CD8-positive, alpha-beta T cell (primary cell): ENCODE measurements at places on chromosomes 3 and 15.

- no peak for DNase-seq
Measured at GRCh38 chr3:52090131-52090932, 34.0 kb upstream of the DUSP7 start.

DNA sequence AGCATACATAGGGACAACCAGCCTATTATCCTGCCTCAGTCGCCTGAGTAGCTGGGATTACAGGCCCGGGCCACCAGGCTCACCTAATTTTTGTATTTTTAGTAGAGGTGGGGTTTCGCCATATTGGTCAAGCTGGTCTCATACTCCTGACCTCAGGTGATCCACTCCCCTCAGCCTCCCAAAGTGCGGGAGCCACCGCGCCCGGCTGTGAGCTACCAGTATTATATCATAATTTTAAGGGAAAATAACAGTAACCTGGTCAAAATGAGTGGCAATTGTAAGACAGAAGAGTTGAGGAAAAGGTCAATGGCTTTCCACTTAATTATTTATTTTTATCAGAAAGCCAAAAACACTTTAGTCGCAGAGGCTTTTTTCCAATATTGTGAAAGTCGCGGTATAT, 652.6 kb upstream of the BCHE start:
- no peak for DNase-seq

DNA sequence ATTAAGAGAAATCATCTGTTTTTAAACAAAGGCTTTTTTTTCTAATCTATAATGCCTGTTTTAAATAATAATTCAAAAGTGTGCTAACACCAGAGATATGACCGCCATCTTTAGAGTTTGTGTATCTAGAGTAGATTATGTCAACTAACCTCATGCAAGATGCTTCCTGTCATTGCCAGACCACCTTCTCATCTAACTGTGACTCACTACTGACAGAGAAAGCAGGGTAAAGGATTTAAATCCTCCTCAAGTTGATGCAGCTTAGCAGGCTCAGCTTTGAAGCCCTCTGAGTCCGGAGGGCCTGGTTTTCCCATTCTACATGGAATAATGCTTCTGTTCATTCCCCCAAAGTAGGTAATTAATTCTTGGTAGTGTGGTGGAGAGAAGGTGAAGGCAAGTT, 108.5 kb downstream of the ECT2 start:
- DNase-seq: no peak

DNA sequence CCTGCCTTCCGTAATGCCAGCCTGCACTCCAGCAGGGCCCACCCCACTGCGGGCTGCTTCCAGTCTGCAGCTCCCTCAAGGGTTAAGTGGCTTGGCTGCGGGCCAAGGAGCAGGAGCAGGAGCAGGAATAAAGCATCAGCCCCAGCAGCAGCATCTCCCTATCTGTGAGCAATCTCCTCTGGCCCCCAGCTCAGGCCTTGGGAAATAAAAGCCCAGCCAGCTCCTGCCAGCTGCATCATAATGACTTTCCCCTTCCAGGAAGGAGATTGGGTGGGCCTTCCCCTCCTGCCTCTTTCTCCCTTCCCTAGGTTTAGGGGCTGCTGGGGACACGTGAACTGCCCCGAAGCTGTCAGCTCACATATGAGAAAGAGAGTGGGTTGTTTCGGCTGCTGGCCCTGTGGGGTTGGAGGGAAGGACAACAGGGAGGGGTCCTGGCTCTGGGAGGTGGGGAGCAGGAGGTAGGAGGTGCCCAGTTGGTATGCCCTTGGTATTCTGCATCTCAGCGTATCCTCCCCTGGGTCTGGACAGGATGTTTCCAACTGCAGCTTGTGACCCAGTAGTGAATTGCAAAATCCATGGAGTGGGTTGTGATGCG, 34.6 kb upstream of the FGD5 start:
- no peak for DNase-seq

DNA sequence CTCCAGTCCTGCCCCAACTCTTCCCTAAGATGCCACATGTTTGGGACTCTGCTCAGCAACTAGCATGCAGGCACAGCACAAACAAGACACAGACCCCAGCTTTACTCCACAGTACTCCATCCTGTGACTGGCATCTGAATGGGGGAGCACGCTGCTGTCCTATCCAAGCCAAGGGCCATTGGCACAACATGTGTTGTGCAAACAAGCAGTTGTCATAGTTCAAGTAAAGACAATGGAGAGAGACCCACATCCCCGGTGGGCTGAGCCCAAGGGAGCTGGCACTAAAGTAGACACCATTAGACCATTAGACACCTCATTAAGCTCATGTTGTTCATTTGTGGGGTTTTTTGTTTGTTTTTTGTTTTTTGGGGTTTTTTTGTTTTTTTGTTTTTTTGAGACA, 132.7 kb downstream of the CHSY1 start:
- DNase-seq: no peak

DNA sequence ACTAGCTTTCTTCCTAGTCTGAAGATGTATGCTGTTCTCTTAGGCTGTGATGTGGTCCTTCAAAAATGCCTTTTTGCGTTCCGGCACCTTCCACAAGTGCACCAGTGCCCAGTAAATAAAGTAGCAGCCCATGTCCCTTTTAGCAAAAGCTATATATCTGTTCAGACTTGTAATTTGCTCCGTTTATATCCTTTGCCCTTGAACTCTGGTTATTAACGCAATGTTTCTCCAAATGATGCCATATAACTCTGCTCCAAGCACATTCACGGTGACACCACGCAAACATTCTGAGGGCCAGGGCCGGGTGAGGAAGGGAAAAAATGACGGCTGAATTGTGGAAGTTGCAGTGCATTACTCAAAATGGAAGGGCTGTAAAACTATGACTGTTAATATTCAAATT, 1001.1 kb upstream of the NR2F2 start:
- DNase-seq: no peak

GRCh38 chr3:59904296-59904695, 854.5 kb upstream of the CFAP20DC start:
- no peak for DNase-seq

DNA sequence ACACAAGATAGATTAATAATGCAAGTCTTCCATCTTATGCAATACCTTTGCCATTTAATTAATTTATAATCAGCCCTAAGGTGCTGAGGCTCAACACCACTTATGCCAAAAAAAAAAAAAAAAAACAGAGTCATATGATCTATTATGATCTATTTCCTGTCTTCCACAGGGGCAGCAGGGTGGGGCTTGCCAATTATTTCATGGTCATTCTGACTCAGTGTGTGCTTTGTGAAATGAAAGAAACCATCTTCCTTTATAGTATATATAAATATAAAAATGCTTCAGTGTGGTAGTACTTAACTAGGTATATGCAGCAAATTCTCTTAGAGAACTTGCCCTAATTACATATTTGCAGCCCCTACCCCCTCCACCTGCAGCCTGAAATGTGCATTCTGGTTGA, 7.2 kb upstream of the RARB start:
- no peak for DNase-seq

- no peak for DNase-seq
Measured at GRCh38 chr15:45201869-45202268, 14.1 kb upstream of the SHF start.

GRCh38 chr3:50464569-50464968, 38.9 kb downstream of the CACNA2D2 start:
- no peak for DNase-seq

DNA sequence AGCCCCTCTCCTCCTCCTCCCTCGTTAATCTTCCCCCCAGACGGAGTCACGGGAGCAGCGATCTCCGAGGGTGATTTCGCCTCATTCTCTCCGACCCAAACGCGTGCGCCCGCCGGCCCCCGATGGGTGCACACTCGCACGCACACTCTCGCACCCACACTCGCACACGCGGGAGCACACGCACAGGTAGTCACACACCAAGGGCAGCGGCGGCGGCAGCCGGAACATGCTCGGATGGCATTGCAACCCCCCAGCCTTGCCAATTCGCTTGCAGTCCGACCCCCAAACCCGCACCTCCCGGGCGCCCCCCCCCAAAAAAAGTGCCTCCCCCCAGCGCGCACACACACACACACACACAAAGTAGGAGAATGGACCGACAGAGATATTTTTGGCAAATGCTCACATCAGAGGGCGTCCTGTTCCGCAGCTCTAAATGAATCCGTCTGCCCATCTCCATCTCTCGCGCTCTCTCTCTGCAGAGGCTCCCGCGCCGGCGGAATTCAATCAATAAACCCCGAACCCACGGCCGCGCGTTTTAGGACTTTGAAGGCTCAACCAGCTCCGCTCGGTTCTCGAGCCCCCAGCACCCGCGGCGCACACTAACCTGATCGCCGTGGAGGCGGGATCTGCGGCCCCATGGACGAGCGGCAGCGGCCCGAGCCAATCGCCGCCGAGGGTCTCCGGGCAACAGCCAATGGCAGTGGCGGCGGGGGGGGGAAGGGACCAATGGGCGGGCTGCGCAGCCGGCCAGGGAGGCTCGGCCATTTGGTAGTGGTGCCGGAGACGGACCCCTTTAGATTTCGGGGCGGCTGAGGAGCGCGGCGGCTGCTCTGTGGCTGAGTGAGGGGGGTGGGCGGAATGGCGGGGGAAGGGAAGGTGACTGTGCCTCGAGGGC, at the start of gene ANP32A:
Gene ANP32A (minus strand): TSS at position 601 of the 895 bp plus-strand sequence. CDS start 144 bp downstream, at position 457.
- peak; percentile 96 for DNase-seq

DNA sequence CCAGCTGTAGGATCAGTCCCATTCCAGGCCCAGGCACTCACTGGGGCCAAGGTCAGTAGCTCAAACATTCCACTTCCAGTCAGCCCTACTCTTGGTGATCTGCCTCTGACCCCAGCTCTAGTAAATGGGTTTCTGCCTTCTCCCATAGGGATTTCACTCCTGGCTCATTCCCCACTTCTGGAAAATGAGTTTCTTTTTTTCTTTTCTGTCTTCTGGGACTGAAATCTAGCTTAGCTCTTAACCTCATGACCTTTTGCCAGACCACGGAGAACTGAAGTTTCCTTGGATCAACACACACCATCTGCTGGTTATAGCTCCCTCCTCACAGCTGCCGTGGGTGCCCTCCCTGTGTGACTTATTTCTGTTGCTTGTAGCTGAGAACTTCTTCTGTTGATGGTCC, 21.3 kb downstream of the MME start:
- DNase-seq: no peak

GRCh38 chr15:68113751-68114150, 59.6 kb downstream of the PIAS1 start:
- no peak for DNase-seq

GRCh38 chr3:156300929-156301840, 180.8 kb downstream of the KCNAB1 start:
- no peak for DNase-seq

DNA sequence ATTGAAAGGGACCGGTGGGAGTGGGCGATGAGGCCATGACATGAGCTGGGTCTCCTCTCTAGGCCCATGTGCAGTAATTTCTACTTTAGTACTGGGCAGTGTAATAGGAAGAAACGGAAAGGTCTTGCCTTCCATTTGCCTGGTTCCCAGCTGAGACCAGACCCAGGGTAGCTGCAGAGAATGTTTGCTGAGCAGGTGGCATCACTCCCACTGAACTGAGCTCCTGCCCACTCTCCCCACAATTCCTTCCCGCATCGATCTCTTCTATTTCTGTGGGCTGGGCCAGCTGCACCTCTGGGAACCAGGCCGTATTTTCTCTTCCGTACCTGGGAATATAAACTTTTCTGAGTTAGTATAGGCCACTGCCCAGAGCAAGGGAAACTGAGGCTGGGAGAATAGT, 15.8 kb downstream of the ESYT3 start:
- DNase-seq: no peak

DNA sequence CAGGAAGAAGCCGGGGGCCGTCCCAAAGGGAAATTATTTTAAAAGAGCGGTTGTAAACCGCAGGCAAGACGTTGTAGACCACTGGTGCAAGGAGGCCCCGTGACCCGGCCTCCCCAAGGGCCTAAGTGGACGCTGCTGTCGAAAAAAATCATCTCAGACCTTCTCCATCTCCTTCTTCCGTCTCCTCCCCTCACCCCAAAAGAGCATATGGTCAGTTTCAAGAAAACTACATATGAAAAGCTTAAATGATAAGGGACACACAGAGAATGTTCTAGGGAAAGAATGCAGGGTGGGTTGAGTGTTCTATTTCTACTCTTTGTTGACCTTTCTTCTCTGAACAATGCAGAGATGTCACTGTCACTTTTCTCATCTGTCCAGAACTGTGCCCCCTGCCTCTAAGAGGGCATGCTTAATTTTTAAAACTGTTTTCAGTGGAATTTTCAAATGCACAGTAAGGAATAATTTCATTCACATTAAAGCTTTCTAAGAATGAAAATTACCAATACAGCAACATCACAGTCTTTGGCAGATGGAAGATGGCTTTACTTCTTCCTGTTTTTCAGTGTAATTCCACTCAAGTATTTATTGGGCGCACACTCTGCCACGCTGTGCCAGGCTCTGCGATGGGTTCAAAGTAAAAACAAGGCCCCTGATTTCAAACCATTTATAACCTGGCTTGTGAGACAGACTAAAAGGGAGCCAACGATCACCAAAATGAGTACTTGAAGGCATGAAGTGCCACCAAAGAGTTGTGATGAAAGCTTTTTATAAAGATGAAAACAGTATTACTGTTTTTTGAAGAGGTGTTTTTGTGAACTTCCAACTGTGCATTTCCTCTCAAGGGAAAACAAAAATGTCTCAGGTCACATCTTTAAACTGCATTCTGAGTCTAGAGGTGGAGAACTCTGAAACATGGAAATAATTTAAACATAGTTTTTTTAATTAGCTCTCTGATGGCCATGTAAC, 891 bp upstream of the TOP2B start:
- DNase-seq: peak; percentile 15

- no peak for DNase-seq
Measured at GRCh38 chr3:97932387-97932801, 39.8 kb downstream of the RIOX2 start.

- no peak for DNase-seq
Measured at GRCh38 chr3:67123914-67124313, 125.8 kb downstream of the KBTBD8 start.

DNA sequence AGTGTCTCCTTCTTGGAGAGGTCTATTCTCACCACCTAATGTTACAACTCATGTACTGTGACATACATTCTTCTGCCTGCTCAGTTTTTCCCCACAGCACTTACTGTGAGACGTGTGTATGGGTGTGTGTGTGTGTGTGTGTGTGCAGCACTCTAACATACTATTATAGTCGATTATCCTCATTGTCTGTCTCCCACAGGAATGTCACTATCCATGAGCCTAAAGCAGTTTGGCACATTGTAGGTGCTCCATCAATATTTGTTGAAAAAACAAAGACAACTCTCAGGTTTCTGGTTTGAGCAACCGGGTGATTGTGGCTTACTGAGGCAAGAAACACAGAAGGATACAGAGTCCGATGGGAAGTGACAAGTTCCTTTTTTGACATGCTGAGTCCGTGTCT, 8.6 kb upstream of the ZNF148 start:
- no peak for DNase-seq

GRCh38 chr15:83914906-83915305, 261.0 kb downstream of the ADAMTSL3 start:
- no peak for DNase-seq

DNA sequence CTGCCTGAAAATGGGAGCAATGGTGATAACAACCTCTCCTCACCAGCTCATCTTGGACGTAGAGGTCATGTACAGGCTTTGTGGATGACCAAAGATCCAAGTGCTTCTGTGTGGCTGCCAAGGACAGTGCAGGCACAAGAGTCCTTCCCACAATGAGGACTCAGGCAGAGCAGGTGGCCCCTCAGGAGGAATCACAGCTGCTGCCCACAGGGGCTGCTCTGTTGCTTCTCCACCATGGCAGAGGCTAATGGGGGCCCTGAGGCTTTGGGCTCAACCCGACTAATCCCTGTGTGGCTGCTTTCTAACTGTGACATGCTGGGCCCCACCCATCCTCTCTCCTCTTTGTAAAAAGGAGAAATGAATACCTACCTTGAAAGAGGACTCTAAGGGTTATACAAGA, 58.1 kb upstream of the MRPS22 start:
- DNase-seq: no peak

GRCh38 chr3:56890448-56891091, 88.8 kb upstream of the ARHGEF3 start:
- peak; percentile 23 for DNase-seq
